Stromal cell of bone marrow (primary cell): ENCODE measurements at places on chromosomes 7 and 10.

DNA sequence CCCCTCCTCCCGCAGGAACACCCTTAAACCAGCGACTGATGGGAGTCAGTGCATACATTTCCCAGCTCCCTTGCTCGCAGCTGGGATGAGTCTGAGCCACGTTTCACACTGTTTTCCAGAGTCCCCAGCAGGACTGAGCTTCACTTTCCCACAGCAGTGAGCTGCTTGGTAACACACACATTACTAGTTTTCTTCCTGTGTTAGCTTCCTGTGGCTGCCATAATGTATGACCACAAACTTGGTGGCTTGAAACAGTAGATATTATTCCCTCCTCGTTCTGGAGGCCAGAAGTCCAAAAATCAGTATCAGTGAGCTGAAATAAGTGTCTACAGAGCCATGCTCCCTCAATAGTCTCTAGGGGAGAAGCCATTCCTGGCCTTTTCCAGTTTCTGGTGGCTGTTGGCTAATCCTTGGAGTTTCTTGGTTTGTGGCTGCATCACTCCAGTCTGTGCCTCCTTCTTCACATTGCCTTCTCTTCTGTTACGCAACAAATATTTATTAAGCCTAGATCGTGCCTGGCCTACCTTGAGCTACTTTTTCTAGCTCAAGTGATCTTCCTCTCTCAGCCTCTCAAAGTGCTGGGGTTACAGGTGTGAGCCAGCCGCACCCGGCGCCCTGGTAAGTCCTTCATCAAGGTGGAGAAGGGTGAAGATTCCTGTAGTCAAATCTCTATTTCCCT is 26.2 kb upstream of the CARD11 start:
- DNase-seq = no peak

GRCh38 chr7:137987563-137987962 is 14.3 kb downstream of the CREB3L2 start:
- no peak for DNase-seq

DNA sequence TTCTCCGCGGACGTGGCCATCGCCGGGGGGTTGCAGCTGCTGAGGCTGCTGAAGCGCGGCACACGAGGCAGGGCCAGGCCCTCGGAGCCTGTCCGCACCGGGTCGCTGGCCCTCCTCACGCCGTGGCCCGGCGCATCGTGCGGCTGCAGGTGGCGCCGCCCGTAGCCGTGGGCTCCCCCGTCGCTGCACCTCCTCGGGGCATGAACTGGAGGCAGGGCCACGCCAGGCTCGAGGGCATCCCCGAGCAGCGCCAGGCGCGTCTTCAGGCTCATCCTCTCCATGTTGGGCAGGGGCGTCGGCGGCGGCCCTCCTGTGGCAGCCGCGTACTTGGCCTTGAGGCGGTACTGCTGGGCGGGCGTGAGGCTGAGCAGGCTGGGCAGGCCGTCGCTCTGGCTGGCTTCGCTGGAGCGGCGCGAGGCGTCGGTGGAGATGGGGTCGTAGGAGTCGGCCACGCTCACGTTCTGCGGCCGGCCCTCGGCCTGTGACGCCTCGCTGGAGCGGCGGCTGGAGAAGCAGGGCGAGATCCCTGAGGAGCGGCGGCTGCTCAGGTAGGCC is 263.1 kb upstream of the INHBA start:
- DNase-seq = no peak

DNA sequence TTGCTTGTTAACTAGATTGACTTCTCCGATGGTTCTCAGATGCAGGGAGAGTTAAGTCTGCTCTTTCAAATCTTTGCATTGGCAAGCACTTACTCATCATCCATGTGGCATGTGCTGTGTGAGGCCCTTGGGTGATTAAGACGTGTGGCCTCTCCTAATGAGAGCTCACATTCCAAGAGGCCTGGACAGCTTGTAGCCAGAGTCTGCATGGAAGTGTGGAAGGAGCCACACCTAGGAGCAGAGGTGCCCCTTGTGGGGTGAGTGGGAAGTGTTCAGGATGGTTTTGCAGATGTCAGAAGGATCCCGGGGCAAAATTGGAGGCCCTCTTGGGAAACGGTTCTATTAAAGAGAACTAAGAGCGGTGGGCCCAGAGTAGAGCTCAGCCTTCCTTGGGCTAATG is 225.9 kb downstream of the PAXIP1 start:
- DNase-seq = no peak

DNA sequence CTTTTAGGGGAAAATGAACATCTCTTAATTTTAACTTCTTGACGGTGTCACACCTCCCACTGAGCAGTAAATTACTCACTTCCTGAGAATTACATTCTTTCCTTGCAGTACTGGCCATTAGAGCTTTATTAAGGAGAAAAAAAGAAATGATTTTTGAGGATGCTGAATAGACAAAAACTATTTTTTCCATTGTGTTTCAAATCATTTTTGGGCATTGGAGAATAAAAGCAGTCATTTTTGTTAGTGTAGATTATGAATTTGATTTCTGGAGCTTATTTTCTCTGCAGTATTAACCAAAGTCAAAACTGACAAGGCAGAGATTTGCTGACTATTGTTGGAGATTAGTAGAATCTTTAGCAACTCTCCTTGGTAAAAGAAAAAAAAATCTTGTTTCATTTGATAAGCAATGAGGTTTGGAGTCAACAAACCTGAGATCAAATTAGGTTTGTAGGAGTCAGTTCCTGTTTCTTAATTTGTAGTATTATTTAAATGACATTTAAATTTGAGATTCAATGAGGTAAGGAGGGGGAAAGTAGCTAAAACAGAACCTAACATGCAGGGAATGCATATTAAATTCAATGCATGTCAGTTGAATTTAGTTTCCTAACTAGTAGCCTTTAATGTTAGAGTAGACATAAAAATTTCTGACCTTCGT is 70.6 kb downstream of the AP3M1 start:
- no peak for DNase-seq
